CD4-positive, alpha-beta T cell treated with Interleukin-12 subunit alpha and Interleukin-12 subunit beta, for 1 hour (primary cell): ENCODE measurements at places on chromosomes 2 and 18.
A peak's percentile ranks its signal among the peaks of the same experiment; 100 is the strongest.

DNA sequence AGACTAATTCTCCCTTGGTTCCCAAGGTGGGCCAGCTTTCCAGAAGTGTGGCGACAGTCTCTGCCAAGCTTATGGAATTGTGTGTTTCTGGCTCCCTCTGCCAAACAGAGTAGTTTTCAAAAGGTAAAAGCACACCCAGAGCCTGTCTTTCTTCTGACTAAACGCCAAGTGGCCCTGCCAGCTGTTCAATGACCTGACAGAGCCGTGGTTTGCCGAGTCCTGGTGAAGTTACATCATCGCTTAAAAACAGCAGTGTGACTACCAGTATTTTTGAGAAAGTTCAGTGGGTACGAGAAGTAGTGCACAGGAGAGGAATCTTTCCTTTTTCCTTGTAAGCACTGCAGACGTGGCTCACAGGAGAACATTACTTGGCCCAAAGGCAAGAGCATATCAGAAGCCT, 1.9 kb downstream of the PER2 start:
- no peak for DNase-seq

- DNase-seq, result peak; percentile 63
Measured at GRCh38 chr2:168758970-168759820, 43.2 kb upstream of the NOSTRIN start.

DNA sequence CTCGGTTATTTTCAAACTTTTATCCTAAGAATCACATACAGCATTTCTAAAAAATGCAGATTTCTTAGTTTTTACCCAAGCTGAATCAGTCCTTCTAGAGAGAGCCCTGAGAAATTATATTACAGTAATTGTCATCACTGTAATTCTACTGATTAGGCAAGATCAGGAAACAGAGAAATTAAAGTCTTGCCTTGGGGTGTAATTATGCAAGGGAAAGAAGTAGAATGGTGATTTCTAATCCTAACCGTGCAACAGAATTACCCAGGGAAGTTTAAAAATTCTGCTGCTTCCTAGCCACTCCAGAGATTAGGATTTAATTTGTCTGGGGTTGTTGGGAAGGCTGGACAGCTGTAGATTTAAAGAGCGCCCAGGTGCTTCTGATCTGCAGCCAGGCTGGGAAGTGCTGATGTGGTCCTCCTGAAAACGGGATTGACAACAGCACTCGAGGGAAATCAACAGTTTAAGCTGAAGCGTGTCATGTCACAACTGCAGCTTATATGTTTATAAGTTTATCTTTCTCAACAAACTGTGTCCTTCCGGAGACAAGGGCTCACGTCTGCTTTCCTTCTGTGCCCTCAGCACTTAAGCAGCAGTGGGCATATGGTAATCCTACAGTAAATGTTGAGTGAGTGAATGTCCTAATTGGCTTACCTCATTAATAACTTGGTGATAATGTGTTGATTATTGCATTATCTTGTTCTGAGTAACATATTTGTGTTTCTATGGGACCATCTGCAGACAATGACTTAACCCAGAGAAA, 671.9 kb upstream of the SOX11 start:
- no peak for DNase-seq

GRCh38 chr2:83305758-83306378, 1153.2 kb downstream of the SUCLG1 start:
- no peak for DNase-seq

DNA sequence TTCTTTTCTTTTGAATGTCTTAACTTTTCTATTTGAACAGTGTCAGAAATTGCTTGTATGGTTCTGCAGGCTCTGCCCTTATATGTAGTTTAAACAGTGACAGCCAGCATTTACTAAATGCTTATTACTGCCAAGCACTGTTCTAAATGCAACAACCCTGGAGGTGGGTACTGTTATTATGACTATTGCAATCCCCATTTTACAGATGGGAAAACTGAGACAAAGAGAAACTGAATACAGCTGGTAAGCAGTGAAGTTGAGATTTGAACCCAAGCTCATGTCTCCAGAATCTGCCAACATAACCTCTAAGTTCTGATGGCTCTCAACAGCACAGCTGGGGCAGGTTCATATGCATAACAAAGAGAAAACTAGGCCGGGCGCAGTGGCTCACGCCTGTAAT, 105.7 kb upstream of the GATA6 start:
- DNase-seq, result no peak

DNA sequence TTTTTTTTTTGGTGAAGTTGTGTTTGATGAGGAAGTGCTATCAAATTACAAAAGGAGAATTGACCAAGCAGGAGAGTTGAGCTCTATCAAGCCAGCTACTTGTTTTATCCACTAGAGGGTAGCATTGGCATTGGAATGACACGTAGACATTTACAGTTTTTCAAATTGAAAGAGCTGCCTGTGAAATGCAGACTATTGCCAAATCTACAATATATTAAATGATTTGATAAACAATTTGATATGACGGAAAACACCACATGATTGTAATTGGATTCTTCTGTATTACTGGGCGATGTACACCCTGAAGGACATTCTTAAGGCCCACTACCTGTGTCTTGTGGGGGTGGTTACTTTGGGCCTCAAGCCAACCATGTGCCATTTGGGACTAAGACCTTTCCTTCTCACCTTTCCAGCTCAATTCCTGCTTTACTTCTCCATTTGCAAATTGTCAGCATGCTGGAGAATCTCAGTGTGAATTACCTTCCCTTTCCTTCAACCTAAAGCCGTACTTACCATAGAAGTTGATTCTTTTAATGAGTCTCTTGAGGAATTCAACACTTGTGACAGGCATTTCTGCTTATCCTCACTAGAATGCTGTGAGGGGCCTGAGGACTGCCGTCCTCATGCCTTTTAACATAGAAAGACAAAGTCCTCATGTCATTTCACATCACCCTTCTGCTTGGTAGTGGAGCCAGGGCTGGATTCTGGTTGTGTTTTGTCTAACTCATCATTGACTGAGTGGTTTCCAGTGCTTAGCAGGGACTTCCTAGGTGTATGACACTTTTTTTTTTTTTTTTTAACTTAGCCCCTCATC, 134.8 kb upstream of the THUMPD2 start:
- DNase-seq, result peak; percentile 25

GRCh38 chr2:149579972-149580882, 7.3 kb downstream of the MMADHC start:
- DNase-seq, result no peak

DNA sequence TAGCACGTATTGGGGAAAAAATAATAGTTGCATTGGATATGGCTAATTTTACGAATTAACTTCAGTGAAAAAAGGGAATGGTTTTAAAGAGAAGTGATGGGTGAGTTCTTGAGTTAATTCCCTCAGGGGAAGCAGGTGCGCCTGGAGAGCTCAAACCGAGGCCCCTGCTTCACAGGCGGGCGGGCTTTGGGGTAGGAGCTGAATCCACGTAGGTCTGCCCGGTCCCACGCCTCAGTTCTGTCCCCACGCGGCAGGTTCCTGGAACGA, 44.1 kb downstream of the GORASP2 start:
- no peak for DNase-seq

GRCh38 chr2:84971510-84972206, 697 bp downstream of the KCMF1 start:
- peak; percentile 74 for DNase-seq

DNA sequence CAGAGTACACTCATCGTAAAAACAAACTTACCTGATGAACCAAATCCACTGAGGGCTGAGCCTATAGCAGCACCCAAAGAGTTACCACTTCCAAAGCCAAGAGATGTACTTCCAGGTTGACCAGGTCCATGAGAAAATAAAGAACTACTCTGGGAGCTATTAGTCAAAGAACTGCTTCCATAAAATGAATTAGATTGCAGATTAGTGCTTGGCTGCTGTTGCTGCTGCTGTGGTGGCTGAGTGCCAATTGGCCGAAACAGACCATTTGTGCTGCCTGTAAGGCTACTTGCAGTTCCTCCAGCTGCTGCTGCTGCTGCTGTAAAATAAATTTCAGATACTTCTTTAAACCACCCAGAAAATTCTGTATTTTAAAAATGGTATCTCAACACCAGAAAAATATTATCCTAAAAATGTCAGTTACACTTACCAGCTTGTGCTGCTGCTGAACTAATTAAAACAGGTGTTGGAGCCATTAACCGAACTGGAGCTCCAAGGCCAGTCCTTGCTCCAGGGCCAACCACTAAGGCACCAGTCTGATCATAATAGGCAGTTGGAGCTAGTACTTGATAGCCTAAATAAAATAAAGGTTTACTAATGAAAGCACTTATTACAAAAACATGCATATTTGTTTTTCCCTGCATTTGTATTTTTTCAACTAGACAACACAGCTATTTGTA, 58.1 kb upstream of the SDC1 start:
- DNase-seq, result no peak

GRCh38 chr2:98556344-98557033, 51.8 kb downstream of the COA5 start:
- DNase-seq, result no peak

DNA sequence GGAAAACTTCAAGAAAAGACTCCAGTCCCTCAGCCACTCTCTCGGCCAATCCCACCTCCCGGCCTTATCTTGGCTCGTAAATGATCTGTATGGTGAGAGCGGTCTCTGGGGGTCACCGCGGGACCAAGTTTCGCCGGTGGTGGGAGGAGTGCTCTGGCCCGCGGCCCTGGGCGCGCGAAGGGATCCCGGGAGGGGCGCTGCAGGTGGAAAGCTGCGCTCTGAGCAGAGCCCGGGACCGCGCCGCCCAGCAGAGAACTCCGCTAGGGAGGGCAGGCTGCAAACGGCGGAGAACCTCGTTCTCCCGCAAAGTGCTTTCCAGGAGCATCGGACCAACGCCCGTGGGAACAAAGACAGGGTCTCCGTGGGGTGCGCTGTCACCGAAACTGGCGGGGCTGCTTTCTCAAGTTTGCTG, 622 bp downstream of the LRP2 start:
- peak; percentile 1 for DNase-seq

DNA sequence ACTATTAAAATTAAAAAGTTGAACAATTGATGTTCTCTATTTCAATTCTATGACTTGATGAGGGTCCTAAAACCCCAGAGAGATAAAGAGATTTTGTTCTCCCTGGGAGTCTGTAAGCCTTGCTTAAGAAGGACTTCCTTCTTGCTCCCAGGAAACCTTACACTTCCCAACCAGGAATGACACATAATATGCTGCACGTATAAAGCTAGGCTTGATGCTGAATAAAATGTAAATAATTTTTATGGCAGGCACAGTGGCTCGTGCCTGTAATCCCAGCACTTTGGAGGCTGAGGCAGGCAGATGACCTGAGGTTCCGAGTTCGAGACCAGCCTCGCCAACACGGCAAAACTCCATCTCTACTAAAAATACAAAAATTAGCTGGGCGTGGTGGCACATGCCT, 27.8 kb downstream of the SPIRE1 start:
- DNase-seq, result no peak

- DNase-seq, result peak; percentile 79
Measured at GRCh38 chr18:74498712-74499627, 2.8 kb downstream of the CNDP2 start.

- DNase-seq, result no peak
Measured at GRCh38 chr2:160351956-160352355, 141.7 kb downstream of the RBMS1 start.

- no peak for DNase-seq
Measured at GRCh38 chr2:132252894-132253264, 91.1 kb upstream of the ANKRD30BL start.

DNA sequence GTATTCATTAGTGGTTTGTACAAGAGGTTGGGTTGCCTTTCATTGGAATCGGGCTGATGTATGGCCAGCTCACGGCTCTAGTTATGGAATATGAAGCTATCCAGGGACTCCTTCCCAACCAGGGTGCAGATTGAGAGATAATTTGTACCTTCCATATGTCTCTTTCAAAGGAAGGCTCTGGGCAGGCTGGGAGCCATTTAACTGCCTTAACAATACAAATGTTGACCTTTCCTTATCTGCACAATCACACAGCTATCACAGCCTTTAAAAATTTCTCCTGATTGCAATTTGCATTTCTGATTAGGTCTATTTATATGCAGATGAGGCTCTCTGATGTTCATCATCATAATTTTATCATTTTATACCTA, 58.7 kb downstream of the MYO3B start:
- no peak for DNase-seq

- no peak for DNase-seq
Measured at GRCh38 chr2:220263300-220263699, 635.9 kb downstream of the SLC4A3 start.

DNA sequence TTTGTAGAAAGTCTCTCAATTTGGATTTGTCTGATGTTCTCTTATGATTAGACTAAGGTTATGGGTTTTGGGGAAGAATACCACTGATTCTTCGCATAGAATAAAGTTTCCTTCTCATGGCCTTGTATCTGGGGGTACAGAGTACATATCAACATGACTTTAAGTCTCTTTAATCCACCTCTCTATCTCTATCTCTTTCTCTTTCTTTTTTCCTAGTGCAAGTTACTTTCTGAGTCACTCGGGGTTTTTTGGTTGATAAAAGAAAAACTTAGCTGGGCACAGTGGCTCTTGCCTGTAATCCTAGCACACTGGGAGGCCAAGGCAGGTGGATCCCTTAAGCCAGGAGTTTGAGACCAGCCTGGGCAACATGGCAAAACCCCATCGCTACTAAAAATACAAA, 100.1 kb upstream of the MAP4K3 start:
- DNase-seq, result no peak

DNA sequence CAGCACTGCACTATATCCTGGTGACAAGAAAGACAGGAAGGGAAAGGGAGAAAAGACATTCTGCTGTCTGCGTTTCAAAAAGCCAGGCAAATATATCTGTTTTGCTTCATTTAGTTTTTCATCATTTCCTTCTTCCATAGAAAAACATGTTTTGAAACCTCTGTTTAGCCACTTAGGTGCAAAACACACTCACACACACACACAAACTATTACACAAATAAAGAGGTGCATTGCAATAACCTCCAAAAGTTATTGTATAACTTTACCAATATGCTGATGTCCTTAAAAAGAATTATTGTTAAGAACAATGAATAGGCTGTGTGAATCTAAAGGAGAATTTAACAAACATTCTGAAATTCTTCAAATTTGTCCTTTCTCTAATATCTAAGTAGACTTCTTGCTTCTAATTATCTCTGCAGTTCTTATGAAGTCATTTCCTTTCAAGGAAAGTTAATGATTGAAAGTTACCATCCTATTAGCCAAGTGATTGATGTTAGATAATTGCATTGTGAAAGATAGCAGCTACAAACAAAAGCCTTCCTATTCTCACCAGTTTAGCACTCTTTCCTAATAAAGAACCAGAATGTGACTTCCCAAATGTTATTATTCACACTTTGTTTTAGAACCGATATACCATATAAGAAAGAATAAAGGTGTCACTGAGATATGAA, 516.7 kb downstream of the KCNJ3 start:
- DNase-seq, result no peak
